ENCODE measurements at places on chromosomes 5 and 9.

GRCh38 chr5:159469496-159470372 is 139.4 kb upstream of the IL12B start:
- DNase-seq: no peak

- no peak for DNase-seq
Observed at GRCh38 chr9:122084026-122084675, 9.0 kb downstream of the TTLL11 start.

DNA sequence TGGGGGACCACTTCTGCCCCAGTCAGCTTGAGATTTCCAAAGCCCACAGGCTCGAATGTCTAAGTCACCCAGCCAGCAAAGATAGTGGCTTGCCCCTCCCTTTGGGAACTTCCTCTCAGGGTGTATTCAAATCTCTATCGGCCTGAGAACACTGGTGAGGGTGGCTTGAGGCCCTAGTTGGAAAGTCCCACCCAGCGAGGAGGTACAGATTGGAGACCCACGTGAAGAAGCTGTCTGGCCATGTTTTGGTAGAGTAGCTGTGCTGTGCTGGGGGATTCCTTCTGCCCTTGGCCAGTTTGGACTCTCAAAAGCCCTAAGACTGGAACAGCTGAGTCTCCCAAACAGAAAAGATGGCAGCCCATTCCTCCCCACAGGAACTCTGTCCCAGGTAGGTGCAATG is 172.7 kb upstream of the RIOK2 start:
- no peak for DNase-seq

- DNase-seq: no peak
Observed at GRCh38 chr5:167639766-167640165, 651.7 kb upstream of the WWC1 start.

GRCh38 chr5:95080441-95080840 is 204.5 kb downstream of the MCTP1 start:
- no peak for DNase-seq
